ENCODE measurements at places on chromosomes 4 and X. TPM values are rescaled to one million over a fixed set of nuclear protein-coding genes. Genes with fewer than 3 reads are reported as not detected.

GRCh38 chrX:118373538-118373937 lies 27.6 kb downstream of the WDR44 start:
- H3K4me1 ChIP-seq, result peaks cover 2% of the 10 kb centered on the region
- no peaks in the 10 kb centered on the region for H3K27me3 ChIP-seq
- H3K27ac ChIP-seq, result no peak overlapping the region
- no peaks in the 10 kb centered on the region for H3K36me3 ChIP-seq
- DNase-seq, result peak; percentile 37

GRCh38 chr4:44448521-44449461 lies at the start of gene KCTD8:
TSS of gene KCTD8 (minus strand) at chr4:44448809.
- peak within 1 kb of the TSS; percentile 60 for H3K4me3 ChIP-seq
- peaks cover 8% of the 10 kb centered on the region for H3K27me3 ChIP-seq
- DNase-seq, result peak; percentile 76
- no peak within 1 kb of the TSS for H3K27ac ChIP-seq

- no peak overlapping the region for H3K27ac ChIP-seq
- peak; percentile 77 for DNase-seq
- no peaks in the 10 kb centered on the region for H3K36me3 ChIP-seq
- no peaks in the 10 kb centered on the region for H3K4me1 ChIP-seq
These were observed 541.4 kb downstream of the ADGRL3 start for GRCh38 chr4:61741327-61742096.

DNA sequence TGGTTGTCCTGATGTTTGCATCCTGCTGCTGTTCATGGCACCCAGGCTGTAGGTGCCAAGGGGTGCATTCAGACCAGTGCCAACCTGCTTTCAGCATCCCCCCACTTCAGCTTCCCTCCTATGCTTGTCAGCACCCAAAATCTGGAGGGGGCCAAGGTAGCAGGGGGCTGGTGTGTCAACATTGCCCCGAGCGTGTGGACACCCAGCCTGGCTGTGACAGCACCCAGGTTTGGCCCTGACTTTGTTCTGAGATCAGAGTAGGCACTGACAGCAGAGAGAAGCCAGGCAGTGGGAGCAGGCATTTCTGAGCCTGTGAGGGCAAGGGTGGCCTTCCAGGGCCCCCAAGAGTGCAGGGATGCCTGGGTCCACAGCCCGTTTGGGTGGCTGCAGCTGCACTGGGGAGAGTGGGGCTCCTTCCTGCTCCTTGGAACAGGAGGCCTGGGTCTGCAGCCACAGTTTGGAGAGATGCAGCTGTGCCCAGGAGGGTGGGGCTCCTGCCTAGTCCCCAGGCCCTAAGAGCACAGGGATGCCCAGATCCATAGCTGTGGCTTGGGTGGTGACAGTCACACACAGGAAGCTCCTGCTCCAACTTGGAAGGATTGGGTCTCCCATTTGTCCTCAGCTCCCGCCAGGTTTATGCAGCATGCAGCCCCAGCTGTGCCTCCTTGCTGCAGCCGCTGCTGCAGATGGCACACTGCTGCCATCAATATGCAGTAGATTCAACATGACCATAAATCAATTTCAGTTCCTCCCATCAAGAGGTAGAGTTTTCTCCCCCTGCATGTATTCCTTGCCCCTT lies 12.3 kb upstream of the PPM1K start:
- no peaks in the 10 kb centered on the region for H3K4me1 ChIP-seq
- H3K4me3 ChIP-seq, result no peak overlapping the region
- no peak overlapping the region for H3K27ac ChIP-seq
- no peaks in the 10 kb centered on the region for H3K36me3 ChIP-seq
- no peak for DNase-seq
- no peaks in the 10 kb centered on the region for H3K27me3 ChIP-seq

- no peaks in the 10 kb centered on the region for H3K36me3 ChIP-seq
- no peak overlapping the region for H3K4me3 ChIP-seq
- no peak for DNase-seq
- H3K27me3 ChIP-seq, result no peaks in the 10 kb centered on the region
- H3K27ac ChIP-seq, result no peak overlapping the region
These were observed 261.5 kb upstream of the IGFBP7 start for GRCh38 chr4:57371671-57372070.

DNA sequence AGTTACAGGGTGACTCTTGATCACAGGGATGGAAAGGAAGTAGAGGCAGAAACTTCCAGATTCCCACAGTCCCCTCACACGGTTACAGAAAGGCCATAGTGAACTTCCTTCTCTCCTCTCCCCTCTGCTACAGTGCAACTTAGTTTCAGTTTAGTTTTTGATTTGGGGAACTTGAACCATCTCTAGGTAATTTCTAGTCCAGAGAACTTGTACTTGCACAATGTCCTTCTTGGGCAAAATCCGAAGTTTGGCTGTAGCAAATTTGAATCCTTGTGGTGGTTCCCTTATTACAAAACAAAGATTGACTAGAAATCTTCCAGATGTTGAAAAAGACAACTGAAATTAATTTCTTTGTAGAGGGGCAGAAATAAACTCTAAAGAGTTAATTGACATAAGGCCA lies 1.2 kb upstream of the BLTP1 start:
- H3K4me3 ChIP-seq, result no peak overlapping the region
- no peak overlapping the region for H3K27ac ChIP-seq
- no peaks in the 10 kb centered on the region for H3K4me1 ChIP-seq
- no peaks in the 10 kb centered on the region for H3K27me3 ChIP-seq
- no peaks in the 10 kb centered on the region for H3K36me3 ChIP-seq

- H3K27ac ChIP-seq, result no peak overlapping the region
- DNase-seq, result no peak
- H3K4me1 ChIP-seq, result no peaks in the 10 kb centered on the region
- no peaks in the 10 kb centered on the region for H3K36me3 ChIP-seq
- H3K4me3 ChIP-seq, result no peak overlapping the region
- H3K27me3 ChIP-seq, result no peaks in the 10 kb centered on the region
These were observed 143.3 kb downstream of the CAMK2D start for GRCh38 chr4:113618205-113618604.

DNA sequence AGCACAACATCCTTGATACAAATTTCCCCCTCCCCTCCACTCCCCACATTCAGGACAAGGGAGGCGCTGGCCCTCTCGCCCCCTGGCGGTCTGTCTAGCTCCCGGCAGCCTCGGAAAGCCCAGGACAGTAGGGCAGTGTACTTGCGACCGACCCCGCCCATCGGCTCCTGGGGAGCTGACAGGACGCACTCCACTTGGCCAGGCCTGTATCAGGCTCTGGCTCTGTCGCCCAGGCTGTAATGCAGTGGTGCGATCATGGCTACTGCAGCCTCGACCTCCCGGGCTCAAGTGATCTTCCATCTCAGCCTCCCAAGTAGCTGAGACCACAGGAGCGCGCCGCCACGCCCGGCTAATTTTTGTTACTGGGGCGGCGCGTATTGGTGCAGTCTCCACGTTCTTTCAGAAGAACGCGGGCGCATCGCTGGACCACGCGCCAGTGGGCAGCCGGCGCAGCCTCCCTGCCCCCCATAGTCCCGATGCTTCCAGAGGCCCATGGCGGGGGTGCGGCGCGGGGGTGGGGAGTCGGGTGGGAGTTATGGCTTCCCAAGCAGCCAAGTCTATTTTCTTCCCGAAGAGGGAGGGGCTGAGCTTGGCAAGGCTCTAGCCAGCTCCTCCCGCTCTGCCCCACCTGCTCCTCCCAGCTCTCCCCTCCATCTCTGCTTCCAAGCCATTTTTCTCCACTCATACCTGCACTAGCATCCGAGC lies 7.8 kb upstream of the AKAP14 start:
- peak overlapping the region; percentile 24 for H3K4me3 ChIP-seq
- no peaks in the 10 kb centered on the region for H3K4me1 ChIP-seq
- peak; percentile 49 for DNase-seq

- H3K36me3 ChIP-seq, result no peaks in the 10 kb centered on the region
- no peaks in the 10 kb centered on the region for H3K27me3 ChIP-seq
- no peak overlapping the region for H3K27ac ChIP-seq
- DNase-seq, result peak; percentile 17
- H3K4me1 ChIP-seq, result no peaks in the 10 kb centered on the region
These were observed 4.6 kb upstream of the LUZP4 start for GRCh38 chrX:115284877-115285276.

POU4F2 gene
- not detected for total RNA-seq

TKTL2 gene
- total RNA-seq, result not detected

CITED1 gene
- total RNA-seq, result 0.17 TPM

MFAP3L gene
- total RNA-seq, result 0.50 TPM

IGSF1 gene
- total RNA-seq, result not detected

Data from fibroblast of lung (primary cell).